ENCODE measurements at places on chromosomes 11 and 22.

DNA sequence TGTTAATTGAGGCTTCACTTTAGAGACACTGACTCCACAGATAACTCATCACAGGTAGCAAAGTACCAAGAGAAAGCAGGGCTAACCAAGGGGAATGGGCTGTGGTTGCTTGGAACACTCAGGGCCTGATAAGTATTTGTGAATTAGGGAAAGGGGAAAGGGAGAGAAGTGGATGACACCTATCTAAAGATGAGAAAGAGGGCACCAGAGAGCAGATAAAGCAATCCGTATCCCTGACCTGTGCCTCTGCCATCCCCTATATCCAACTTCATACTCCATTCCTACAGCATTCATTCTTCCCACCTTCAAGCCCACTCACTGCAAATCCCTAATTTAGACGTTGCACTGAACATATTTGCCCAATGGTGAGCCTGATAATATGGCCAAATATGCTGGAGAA is 43.0 kb upstream of the API5 start:
- no peak for DNase-seq

DNA sequence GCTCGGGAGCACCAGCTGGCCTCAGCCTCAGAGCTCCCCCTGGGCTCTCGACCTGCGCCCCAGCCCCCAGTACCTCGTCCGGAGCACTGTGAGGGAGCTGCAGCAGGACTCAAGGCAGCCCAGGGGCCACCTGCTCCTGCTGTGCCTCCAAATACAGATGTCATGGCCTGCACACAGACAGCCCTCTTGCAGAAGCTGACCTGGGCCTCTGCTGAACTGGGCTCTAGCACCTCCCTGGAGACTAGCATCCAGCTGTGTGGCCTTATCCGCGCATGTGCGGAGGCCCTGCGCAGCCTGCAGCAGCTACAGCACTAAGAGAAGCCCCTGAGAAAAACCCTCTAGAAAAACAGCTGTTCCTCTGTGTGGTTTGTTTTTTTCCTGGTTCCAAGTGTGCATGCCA is 918 bp upstream of the FAM89B start:
- DNase-seq = no peak

GRCh38 chr11:75931124-75931523 is 116.1 kb downstream of the UVRAG start:
- DNase-seq = no peak

DNA sequence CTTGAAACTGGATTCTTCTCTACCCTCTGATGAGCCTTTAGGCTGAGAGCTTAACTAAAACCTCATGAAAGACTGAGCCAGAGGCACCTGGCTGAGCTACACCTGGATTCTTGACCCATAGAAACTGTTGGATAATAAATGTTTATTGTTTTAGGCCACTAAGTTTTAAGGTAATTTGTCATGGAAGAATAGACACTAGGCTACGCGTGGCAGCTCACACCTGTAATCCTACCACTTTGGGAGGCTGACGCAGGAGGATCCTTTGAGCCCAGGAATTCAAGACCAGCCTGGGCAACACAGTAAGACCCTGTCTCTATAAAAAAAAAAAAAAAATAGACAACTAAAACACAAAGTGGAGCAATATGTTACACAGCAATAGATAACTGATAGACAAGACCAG is 29.2 kb upstream of the UPB1 start:
- DNase-seq = no peak

GRCh38 chr22:27218012-27218920 is 560.9 kb downstream of the MIAT start:
- no peak for DNase-seq

- DNase-seq = no peak
Measured at GRCh38 chr11:132971351-132971750, 561.0 kb downstream of the OPCML start.

- no peak for DNase-seq
Measured at GRCh38 chr22:24554313-24555164, at the start of gene GUCD1. Gene GUCD1, minus strand, starts transcription at chr22:24555138. Its CDS starts 147 bp downstream, at chr22:24554991.

DNA sequence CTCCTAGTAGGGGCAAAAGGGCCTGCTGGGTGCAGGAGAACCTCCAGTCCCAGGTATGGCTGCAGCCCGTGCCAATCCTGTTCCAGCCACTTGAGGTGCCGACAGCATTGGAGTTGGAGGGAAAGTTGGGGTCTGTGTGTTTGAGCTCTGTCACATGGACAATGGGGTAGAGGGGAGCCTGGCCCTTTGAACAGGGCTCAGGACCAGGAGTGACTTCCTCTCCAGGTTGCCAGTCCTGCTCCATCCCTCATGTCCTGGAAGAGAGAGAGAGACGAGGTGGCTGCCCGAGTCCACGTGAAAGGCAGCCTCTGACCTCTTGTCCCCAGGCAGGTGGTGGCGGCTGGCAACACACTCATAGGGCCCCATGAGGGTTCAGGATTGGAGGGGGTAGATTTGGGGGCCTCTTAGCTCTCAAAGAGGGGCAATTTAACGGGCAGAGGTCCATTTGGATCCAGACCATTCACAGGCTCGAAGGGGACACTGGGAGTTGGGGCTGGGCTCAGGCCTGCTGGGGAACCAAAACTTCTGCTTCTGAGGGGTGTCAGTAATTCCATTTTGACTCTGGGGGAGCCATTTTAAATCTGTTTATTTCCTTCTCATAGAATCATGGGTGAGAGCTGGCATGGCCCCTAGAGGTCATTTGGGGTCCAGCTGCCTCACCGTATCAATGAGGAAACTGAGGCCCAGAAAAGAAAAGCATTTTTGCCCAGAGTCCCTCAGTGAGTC is 4.1 kb downstream of the ADORA2A start:
- no peak for DNase-seq

DNA sequence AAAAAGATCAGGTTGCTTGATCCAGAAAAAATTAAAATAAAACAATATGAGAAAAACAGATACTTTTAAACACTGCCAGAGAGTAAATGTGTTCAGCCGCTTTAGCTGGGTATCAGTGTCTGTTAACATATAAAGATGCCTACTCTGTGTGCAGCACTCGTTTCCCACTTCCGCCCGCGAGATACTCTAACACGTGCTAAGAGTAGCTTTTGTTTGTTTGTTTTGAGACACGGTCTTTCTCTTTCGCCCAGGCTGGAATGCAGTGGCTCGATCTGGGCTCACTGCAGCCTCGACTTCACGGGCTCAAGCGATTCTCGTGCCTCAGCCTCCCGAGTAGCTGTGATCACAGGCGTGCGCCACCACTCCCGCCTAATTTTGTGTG is 531 bp upstream of the MEN1 start:
- no peak for DNase-seq

GRCh38 chr11:16016468-16016829 is 339.9 kb downstream of the SOX6 start:
- DNase-seq = no peak

DNA sequence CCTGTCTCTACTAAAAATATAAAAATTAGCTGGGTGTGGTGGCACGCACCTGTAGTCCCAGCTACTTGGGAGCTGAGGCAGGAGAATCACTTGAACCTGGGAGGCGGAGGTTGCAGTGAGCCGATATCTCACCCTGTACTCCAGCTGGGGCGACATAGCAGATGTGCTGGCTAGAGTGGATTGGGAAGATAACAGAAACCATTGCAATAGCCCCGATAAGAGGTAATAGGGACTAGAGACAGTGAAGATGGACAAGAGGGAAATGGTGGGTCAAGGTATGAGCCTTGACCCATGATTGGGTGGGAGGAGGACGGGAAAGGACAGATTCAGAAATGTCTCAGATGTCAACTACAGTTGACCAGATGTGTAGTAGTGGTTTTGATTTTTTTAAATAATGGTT is 6.1 kb downstream of the SWAP70 start:
- no peak for DNase-seq

- DNase-seq = no peak
Measured at GRCh38 chr11:48384670-48385069, 18.4 kb upstream of the OR4C5 start.

GRCh38 chr11:11748706-11749365 is 92.9 kb upstream of the USP47 start:
- no peak for DNase-seq

GRCh38 chr11:89625171-89625570 is 84.9 kb upstream of the TRIM77 start:
- no peak for DNase-seq
